Mesenteric fat pad (tissue), 1 donor: ENCODE measurements at places on chromosomes 12 and 14.
A peak's percentile ranks its signal among the peaks of the same experiment; 100 is the strongest.

- DNase-seq, result no peak
Measured at GRCh38 chr14:104806625-104807465, 5.9 kb downstream of the ZBTB42 start.

GRCh38 chr12:121423253-121423652 lies 23.3 kb downstream of the RNF34 start:
- DNase-seq, result no peak

DNA sequence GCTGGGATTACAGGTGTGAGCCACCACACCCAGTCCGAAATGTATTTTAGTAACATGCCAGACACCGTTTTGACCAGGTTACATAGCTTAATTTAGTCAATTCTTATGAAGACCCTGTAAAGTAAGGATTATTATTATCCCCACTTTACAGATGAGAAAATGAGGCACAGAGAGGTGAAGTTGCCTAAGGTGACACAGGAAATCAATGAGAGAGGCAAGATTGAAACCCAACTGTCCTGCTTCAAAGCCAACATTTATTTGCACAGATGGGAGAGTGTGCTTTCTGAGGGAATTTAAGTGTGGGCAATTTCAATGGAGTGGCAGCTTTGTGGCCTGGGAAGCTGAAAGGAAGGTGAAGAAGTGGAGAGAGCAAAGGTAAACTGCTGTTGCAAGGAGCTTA lies 19.1 kb upstream of the EPS8 start:
- no peak for DNase-seq

DNA sequence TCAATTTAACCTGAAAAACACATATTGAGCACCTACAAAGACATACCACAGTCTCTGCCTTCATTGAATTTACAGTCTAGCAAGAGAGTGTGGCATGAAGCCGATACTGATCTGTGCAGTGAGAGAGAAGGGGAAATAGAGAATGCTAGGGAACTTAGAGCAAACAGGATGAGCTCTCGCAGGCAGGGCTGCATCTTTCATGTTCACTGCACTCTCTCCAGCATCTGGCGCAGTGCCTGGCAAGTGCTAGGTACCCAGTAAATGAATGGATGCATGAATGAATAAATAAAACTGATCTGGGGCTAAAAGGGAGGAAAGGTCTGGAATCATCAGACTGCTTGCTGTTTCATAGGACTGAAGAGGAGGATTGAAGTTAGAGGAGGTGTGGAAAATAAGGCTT lies 256.5 kb upstream of the NPAS3 start:
- no peak for DNase-seq

DNA sequence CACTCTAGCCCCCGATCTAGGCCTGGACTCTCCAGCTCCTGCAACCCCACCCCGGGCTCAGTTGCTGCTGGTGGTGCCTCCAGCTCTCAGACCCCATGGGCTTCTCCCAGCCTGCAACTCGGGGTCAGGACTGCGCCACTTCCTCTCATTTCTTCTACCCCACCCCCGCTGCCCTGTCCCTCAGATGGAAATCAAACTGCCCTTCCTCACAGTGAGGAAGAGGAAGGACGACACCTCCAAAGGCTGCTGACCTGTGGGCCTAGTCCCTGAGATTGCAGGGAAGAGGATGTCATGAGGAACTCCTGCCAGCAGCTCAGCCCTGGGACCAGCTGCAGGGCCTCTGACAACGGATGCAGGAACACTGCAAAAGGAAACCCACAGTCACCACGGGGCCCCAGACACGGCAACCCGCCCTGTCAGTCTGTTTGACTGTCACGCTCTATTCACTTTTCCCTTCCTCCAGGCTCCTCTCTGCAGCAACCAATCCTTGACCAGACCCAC lies 29.3 kb upstream of the PNMA1 start:
- no peak for DNase-seq

DNA sequence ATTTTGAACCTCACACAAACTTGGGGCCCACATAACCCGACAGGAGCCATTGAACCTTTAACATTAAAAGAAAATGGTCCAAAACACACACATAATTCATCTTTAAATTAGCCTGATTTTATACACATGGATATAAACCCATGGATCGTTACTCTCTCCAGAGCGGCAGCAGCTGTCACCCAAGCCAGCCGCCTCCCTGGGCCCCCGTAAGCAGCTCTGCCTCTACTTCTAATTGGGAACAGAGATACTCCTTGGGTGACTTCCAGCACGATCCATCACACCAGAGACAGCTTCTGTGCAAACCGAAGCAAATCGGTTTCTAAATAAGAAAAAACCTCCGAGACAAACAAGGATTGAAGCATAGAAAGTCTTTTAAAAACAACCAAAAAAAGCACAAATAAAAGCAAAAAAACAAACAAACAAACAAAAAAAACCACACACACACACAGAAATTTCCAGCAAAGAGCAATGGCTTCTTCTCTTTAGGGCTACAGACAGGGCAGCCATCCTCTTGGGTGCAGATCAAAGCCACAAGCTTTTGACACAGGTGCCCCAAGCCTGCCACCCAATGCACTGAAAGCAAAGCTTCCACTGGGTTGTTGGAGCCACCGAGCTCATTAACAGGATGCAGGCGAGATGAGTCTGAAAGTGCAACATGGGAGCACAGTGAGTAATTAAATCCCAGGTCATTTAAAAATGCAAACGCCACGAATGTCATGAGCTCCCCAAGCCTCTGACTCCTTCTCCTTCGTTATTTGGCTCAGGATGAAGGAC lies 156.9 kb downstream of the DPF3 start:
- peak; percentile 39 for DNase-seq

DNA sequence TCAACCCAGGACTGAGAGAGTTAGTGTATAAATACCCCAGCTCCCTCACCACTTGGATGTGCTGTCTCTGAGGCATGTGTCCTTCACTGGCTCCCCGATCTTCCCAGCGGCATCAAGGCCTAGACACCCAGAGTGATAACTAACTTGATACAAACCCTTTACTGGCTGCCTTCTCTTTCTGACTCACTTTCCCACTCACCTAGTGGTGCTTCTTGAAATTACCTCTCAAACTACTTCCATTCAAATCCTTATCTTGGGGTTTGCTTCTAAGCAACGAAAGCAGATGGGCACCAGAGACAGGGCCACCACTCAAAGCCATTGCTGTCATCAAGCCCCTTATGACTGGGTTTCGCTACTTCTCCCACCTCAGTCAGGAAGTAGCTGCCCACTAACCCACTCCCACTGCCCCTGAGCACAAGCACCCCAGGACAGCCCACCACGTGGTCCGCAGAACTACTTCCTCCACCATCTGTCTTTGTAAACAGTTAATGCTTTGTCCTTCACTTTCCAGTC lies 17.2 kb downstream of the ZFP36L1 start:
- peak; percentile 49 for DNase-seq

DNA sequence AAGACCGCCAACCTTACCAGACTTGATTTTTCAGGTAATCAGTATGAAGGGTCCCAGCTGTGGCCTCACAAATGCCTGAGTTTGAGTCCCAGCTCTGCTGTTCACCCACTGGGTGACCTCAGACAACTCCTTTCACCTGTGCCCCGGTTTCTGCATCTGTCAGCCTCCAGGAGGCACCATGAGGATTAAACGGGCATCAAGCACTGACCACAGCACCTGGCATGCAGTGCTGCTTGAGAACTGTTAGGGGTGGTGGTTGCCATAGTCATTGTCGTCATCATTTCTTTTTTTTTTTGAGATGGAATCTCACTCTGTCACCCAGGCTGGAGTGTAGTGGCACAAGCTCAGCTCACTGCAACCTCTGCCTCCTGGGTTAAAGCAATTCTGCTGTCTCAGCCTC lies 57.9 kb downstream of the PHETA1 start:
- no peak for DNase-seq

GRCh38 chr12:110937104-110937641 lies 16.8 kb upstream of the MYL2 start:
- DNase-seq, result no peak

- no peak for DNase-seq
Measured at GRCh38 chr12:40137252-40137651, 31.4 kb upstream of the SLC2A13 start.

GRCh38 chr14:90624732-90625400 lies 191.4 kb downstream of the TTC7B start:
- no peak for DNase-seq

- DNase-seq, result no peak
Measured at GRCh38 chr12:121805171-121806008, 1.6 kb downstream of the SETD1B start.

- no peak for DNase-seq
Measured at GRCh38 chr12:90013409-90013808, 304.8 kb upstream of the ATP2B1 start.
